ENCODE measurements at places on chromosomes 13 and 19. TPM values are rescaled to one million over a fixed set of nuclear protein-coding genes. Genes with fewer than 3 reads are reported as not detected.

- DNase-seq: no peak
These were observed 38.1 kb downstream of the CCDC169 start for GRCh38 chr13:36259361-36260137.

GRCh38 chr13:106078191-106078590, 457.3 kb downstream of the EFNB2 start:
- DNase-seq: no peak

DNA sequence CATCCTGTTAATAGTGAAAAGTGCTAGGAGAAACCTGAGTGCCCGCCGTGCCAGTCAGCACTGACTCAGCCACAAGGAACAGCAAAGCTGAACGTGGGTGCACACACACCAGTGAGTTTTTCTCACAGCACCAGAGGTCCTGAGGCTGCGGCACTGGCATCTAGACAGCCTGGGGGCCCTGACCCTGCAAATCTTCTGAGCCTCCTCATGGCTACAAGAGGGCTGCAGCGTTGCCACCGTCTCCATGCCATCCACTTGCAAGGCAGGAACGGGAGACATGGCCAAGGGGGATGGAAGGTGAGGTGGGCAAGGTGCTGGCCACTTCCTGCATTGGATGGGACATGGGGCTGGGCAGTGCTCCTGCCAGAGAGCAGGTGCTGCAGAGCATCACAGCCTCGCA, 211.2 kb upstream of the SOX1 start:
- DNase-seq: no peak

DNA sequence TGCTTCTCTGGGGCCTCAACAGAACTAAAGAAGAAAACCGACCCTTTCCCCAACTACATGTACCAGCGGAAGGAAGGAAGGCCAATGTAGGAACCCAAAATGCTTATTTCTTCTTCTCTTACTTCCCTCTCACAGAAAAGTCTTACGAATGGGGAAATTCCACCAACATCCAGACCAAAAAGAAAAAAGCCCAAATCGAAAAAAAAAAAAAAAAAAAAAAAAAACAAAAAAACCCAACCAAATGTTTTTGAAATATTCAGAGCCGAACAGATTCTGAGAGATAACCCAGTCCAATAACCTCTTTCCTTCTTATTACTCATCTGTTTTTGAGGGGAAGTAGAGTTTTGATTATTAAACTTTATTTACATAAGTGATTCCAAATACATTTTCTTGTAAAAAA, 3.9 kb downstream of the PPM1N start:
- no peak for DNase-seq

DNA sequence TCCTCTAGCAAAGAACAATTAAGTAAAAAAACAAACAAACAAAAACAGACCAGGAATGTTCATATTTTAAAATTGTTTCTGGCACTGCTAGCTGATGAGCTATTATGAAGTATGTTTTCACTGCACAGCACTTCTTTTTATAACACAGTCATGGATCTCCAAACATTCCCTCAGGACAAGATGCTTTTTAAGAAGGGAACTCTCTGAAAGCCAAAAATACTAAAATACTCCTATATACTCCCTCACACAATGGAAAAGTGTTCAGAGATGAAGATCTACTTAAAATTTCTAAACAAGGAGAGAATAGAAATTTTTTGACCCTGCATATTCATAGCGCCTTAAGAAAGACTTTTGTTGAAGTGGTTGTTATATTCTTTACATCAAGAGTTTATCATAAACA, 926.8 kb downstream of the DIAPH3 start:
- no peak for DNase-seq

GRCh38 chr19:51702103-51702824, 9.1 kb downstream of the SPACA6 start:
- no peak for DNase-seq

The APOC4 gene
- not detected for total RNA-seq

The FGF21 gene
- total RNA-seq: not detected

DNA sequence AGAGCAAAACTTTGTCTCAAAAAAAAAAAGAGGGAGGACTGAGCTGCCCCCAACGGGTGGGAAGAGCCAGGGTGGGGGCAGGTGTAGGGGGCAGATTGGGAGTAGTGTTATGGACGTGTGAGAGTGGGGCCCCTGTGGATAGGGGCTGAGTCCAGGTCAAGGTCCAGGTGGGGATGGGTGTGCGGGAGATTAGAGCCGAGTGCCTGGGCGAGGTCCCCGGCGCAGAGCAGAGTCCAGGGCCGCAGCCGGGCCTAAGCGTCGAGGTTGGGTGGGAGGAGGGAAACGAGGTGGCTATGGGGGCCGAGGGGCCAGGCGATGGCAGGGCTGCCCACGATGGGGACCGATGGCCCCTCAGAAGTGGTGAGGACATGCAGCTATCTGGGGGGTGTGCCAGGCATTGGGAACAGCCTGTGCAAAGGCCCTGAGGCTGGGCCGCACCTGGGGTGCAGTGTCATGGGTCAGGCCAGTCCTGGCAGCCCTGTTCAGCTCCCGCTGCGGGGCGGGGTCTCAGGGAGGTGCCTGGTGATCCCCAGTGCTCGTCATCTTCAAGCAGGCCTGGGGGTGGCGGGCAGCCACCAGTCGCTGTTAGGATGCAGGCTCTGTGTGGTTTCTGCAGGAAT, 12.3 kb upstream of the MISP start:
- DNase-seq: no peak

The DNAAF3 gene
- total RNA-seq: 0.32 TPM

The WIZ gene
- 6.0 TPM for total RNA-seq
